ENCODE measurements at places on chromosomes 1 and 21. TPM values are rescaled to one million over a fixed set of nuclear protein-coding genes. Genes with fewer than 3 reads are reported as not detected.

KRTAP10-11 gene
- total RNA-seq: not detected

DNA sequence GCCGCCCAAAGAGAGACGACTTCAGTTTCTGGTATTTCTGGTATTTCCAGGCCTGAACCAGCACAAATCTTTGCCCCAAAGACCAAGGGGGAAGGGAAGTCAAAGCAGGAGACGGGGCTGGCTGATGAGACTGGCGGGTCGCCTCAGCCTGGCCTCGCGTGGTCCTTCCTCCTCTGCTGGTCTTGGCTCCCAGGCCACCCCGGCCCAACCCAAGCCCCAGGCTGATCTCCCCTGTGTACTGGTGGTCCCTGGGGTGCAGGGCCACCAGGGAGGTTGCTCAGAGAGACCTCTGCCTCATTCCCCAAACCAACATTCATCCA lies 19.9 kb downstream of the WNT4 start:
- no peak for DNase-seq

- no peak for DNase-seq
These were observed 282.1 kb downstream of the OMA1 start for GRCh38 chr1:58264462-58264861.

DNA sequence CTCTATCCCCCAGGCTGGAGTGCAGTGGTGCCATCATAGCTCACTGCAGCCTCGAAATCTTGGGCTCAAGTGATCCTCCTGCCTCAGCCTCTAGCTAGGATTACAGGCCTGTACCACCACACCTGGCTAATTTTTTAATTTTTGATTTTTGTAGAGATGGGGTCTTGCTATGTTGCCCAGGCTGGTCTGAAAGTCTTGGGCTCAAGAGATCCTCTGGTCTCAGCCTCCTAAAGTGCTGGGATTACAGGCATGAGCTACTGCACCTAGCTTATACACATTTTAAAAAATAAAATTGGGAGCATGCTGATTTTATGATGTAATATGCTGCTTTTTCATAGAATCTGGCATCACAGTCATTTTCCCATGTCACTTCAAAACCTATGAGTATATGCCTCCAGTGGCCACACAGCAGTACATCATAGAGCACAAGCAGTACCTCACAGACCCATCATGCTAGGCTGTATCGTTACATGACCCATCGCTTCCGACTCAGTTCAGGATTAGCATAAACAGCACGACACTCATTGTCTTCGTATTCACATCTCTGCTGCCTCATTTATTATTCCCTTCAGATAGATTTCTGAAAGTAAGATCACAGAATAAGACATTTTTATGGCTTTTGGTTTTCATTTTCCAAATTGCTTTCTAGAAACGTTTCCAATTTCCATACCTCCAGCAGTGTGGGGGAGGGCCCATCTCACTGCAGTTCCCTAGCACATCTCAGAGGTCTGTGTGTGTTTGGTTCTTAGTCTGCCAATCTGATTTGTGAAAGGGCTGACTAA lies 35.9 kb upstream of the CCSAP start:
- DNase-seq: no peak

DNA sequence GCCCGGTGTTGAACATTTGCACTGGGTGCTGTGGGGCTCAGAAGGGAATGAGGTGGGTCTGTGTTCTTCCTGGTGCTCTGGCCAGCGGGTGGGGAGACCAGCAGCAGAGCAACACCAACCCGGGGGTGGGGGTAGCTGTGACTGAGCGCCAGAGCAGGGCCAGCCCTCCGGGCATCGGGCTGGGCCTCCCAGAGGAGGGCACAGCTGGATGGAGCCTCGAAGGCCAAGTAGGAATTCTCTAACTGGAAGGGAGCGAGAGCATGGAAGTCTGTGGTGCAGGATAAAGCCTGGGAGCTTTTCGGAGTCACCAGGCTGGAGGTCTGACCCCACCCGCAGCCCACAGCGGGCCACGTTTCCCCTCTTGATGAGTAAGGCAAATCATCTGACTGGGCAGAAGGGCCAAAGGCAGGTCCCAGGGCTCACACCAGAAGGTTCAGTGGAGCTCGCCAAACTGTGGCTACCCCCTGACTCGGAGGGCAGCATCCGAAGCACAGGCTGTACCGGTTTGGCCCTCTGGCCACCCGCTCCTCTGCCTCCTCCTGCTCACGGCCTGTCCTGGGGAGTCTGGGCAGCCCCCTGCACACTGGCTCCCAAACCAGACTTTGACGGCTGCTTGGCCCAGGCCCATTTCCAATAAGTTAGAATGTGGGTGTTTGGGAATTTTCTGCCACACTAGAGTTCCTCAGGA lies 18.8 kb downstream of the SLC1A7 start:
- DNase-seq: no peak

- DNase-seq: no peak
These were observed 96.9 kb downstream of the ADSS2 start for GRCh38 chr1:244354810-244355278.

GRCh38 chr1:16258591-16259135 lies 21.7 kb upstream of the CPLANE2 start:
- DNase-seq: no peak

DNA sequence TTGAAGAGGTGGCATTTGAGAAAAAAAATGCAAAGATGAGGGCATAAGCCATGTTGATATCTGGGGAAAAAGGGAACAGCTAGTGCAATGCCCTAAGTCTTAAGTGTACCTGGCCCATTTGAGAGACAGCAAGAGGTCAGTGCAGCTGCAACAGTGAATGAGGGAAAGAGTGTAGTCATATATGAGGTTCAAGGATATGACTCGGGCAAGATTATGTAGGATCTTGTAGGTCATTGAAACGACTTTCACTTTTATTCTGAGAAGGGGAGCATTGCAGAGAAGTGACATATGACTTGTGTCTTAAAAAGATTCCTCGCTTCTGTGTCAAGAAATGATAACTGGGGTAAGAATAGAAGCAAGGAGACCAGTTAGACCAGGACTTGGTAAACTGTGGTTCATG lies 31.0 kb downstream of the NTMT2 start:
- no peak for DNase-seq

VANGL2 gene
- total RNA-seq: not detected

CD5L gene
- not detected for total RNA-seq

- no peak for DNase-seq
These were observed 14.0 kb upstream of the JAM2 start for GRCh38 chr21:25625036-25625435.

PTPN22 gene
- total RNA-seq: 81.1 TPM

GRCh38 chr1:32828341-32828740 lies 10.9 kb downstream of the S100PBP start:
- no peak for DNase-seq

LRRN2 gene
- total RNA-seq: 0.25 TPM

PRRX1 gene
- total RNA-seq: not detected

FAM131C gene
- total RNA-seq: 5.1 TPM
